ENCODE measurements at places on chromosomes 7 and 10.

DNA sequence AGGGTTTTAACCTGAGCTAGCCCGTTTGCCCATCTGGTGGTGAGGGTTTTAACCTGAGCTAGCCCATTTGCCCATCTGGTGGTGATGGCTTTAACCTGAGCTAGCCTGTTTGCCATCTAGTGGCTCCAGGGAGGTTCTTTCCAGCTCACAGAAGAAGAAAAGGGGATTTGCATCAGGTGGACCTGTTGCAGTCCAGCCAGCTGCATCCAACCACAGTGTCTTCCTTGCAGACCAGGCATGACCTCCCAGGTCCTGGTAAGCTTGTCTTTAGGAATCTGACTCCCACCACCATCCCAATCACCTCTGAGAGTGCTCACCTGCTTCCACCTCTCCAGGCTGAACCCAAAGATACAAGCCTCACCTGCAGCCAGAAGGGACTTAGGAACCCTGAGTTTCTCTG, 62.4 kb upstream of the EMX2 start:
- DNase-seq = no peak

DNA sequence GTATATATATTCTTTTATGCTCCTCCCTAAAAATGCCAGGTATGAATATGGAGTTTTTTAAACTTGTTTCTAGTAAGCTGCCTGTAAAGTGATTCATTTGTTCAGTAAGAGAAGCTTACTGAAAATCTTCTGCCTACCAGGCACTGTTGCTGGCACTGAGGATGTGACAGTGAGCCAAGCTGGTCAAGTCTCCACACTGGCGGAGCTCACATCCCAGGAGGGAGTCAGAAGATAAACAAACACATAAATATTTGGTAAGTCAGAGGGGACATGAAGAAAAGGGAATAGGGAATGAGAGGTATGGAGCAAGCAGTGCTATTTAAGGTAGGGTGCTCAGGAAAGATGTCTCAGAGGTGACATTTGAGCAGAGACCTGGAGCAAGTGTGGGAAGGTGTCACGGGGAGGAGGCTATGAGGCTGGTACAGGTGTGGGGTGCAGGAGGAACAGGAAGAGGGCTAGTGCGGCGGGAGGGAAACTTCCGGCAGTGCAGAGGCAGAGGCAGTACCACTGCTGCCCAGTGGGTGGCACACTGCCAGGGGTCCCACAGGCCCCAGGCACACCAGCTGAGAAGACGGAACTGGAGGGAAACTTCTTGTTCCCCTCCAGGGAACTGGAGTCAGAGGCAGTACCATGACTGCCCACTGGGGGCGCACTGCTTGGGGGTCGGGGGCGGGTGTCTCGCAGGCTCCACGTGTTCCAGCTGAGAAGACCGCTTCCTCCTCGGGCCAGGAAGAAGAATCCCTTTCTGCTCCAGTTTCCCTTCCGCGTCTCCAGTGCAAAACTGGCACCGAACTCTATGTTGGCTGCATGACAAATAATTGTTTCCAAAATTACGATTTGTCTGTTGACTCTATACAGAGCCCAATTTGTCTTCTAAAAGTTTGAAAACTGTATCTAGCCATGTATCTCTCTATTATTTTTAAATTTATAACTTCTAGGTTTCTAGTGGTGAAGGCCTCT, 161.0 kb downstream of the TEX36 start:
- DNase-seq = no peak

- peak; percentile 58 for DNase-seq
Measured at GRCh38 chr10:97210543-97210960, 24.8 kb upstream of the SLIT1 start.

- peak; percentile 60 for DNase-seq
Measured at GRCh38 chr10:106705681-106706100, 458.8 kb downstream of the SORCS1 start.

GRCh38 chr7:112723416-112723815, 66.8 kb downstream of the TMEM168 start:
- DNase-seq = no peak

- DNase-seq = no peak
Measured at GRCh38 chr10:25614652-25615051, 319.4 kb upstream of the MYO3A start.

- peak; percentile 76 for DNase-seq
Measured at GRCh38 chr7:144835155-144835611, 670 bp downstream of the TPK1 start.

GRCh38 chr7:31687024-31687748, at the start of gene PPP1R17:
PPP1R17 (plus strand) TSS chr7:31687215; CDS start chr7:31692442, 5,227 bp downstream.
- DNase-seq = no peak

- DNase-seq = no peak
Measured at GRCh38 chr10:117622471-117623184, 80.1 kb downstream of the EMX2 start.
